Right cardiac atrium (tissue), 5 donors: ENCODE measurements at places on chromosomes 3 and 15.

DNA sequence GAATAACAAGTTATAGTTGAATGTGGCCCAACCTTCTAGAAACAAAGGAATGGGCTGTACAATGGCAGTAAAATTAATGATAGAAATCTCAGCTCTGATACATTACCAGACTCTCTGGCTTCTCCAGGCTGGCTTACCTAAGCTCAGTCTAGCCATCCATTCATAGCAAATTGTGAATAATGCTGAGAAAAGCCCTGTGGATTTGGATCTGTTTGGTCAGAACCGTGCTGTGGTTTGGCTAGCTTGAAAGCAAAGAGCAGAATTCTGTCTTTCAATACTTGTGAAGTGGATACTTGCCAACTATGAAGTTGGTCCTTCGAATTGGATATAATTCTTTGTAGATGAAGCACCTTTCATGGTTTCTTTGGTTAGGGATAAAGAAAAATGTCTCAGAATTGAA lies 199.1 kb downstream of the EPHA3 start:
- no peak for DNase-seq

- no peak for DNase-seq
Measured at GRCh38 chr3:146313746-146314111, 62.8 kb upstream of the PLSCR4 start.

- no peak for DNase-seq
Measured at GRCh38 chr3:23760871-23761373, 44.8 kb upstream of the UBE2E1 start.

DNA sequence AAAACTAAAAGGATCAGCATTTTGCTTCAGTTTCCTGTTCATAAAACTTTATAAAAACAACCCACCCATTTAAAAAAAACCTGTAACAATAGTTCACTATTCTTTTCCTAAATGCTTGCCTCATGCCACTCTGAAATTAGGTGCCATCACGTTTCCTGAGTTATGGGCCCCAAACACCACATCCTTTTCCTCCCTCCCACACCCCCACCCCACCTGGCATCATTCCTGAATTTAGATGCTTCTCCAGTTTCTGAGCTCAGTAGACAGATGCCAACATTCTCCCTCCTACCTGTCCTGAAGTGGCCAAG lies 11.9 kb upstream of the ARHGEF3 start:
- DNase-seq: no peak

- DNase-seq: no peak
Measured at GRCh38 chr3:115052906-115053305, 94.2 kb downstream of the ZBTB20 start.

- no peak for DNase-seq
Measured at GRCh38 chr3:181613191-181613590, 98.5 kb upstream of the SOX2 start.

GRCh38 chr3:147554332-147554731 lies 145.2 kb downstream of the ZIC1 start:
- no peak for DNase-seq

GRCh38 chr3:27467545-27467944 lies 16.6 kb downstream of the SLC4A7 start:
- DNase-seq: no peak

GRCh38 chr3:51559411-51559888 lies 20.9 kb downstream of the RAD54L2 start:
- no peak for DNase-seq

- no peak for DNase-seq
Measured at GRCh38 chr3:81953111-81953510, 191.7 kb upstream of the GBE1 start.

DNA sequence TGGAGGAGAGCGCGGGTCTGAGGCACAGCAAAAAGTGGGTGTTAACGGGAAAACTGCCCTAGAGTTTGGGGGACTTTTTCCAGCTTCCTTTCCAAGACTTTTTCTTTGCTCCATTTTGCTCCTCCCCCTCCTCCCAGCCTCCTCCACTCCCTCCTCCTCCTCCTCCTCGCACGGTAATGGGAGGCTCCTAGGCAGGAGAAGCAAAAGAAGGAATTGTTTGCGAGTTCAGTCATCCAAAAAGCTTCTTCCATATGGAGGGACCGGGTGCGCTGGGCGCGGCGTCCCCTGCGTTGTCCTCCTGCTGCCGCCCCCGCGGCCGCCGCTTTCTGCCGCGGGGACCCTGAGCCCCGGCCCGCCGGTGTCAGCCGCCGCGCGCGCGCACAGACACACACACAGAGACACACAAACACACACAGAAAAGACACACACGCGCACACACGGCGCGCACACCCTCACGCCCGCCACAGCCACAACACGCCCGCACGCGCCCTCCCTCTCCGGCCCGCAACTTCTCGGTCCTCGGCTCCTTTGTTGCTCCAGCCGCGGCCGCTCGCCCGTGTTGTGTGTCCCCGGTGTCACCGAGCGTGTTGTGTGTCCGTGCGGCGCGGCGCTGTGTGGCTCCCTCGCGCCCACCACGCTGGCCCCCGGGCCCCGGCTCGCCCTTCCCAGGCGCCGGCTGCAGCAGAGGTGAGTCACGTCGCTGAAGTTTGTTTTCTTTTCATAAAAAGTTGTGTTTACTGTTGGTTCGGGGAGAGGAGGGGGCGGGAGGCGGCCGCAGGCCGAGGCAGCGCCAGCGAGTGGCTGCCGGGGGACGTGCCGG lies at the start of gene BOC:
TSS of gene BOC (plus strand) at position 228 of the 820 bp plus-strand sequence. CDS start 38,246 bp downstream, outside the sequence.
- peak; percentile 75 for DNase-seq

- no peak for DNase-seq
Measured at GRCh38 chr3:18968120-18968519, 180.2 kb upstream of the KCNH8 start.

GRCh38 chr3:172182797-172183196 lies 143.4 kb downstream of the FNDC3B start:
- no peak for DNase-seq

- no peak for DNase-seq
Measured at GRCh38 chr15:79505956-79506355, 73.8 kb downstream of the MINAR1 start.

DNA sequence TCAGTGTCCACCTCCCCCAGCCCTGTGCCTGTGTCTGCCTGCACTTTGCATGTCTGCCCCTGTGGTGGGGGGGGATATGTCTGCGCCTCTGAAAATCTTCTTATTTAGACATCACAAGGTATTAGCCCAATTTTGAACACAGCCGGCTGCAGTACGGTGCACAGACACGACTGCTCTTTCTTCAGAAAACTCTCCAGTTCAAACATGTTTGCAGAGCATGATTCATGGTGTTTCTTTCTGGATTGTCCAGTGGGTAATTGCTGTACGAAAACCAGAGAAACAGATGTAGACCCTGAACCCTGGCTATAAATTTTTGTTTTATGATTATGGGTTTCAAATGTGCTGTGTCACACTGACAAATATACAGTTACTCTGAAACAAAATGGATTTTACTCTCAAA lies 3.4 kb upstream of the RARB start:
- DNase-seq: no peak
